Bronchial epithelial cell (primary cell): ENCODE measurements at places on chromosomes 5 and 9. TPM values are rescaled to one million over a fixed set of nuclear protein-coding genes. Genes with fewer than 3 reads are reported as not detected.

Gene SPATA31C1
- not detected in 2 replicates for total RNA-seq

Gene DHFR
- 1.8 and 2.0 TPM in 2 replicates for total RNA-seq

Gene CYSRT1
- 3.9 and 23.2 TPM in 2 replicates for total RNA-seq

Gene CYLC2
- not detected in 2 replicates for total RNA-seq
